ENCODE measurements at places on chromosomes 6 and 20. TPM values are rescaled to one million over a fixed set of nuclear protein-coding genes. Genes with fewer than 3 reads are reported as not detected.

Gene BFSP1
- total RNA-seq: 0.68 TPM

Gene PACRG
- total RNA-seq: 3.2 TPM

GRCh38 chr6:99933129-99933528, 60.9 kb downstream of the MCHR2 start:
- DNase-seq: no peak

- DNase-seq: no peak
These were observed 17.4 kb downstream of the ADNP start for GRCh38 chr20:50913690-50914375.

DNA sequence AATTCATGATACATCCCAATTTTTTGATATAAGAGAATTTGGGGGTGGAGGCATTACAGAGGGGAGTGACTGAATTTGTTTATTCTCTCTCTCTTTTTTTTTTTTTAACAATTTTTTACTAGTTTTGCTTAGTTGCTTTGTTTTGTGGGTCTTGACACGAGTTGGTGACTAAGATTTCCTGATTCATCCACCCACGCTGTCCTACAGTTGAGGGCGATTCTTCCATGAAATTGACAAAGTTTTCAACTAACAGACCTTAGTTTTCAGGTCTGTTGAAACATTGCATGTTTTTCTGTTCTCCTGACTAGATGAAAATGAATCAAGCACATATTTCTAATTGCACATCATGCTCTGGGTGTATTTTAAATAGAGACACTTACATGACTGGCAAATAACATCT, 613.8 kb downstream of the TFAP2B start:
- no peak for DNase-seq

DNA sequence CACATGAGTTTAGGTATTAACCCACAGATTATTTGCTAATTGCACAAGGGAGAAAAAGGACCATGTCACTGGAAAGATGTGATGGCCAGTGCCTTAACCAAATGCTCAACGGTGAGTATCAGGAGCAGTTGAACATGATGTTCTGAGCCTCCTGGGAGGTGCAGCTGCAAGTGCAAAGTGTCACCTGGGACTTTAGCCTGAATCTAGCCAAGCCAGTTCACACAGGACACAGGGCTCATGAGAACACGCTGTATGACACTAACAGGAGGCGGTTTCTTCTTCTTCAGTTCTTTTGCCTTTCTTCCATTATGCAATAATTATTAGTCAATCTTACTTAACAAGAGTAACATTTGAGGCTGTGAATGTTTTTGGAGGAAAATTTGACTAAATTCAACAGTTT, 225.3 kb downstream of the THBS2 start:
- DNase-seq: no peak

- no peak for DNase-seq
These were observed 283.7 kb downstream of the DHX35 start for GRCh38 chr20:39245685-39246311.

DNA sequence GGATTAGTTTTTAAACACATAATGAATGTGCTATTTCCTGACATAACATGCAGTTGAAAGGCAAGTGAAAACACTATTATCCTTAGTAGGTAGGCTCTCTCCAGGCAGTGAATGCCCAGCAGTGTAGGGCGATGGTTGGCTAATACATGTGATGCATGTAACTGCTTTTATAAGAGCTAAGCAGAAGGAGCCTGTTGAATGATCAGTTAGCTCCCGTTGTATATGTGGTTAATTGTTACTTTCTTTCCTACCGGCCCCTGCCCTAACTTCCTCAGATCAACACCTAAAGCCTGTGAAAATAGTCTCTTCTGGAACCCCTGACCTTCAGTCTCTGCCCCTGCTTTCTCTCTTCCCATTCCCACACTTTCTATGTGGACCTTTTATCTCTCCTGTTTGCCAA, 10.5 kb downstream of the SOX4 start:
- no peak for DNase-seq

- DNase-seq: no peak
These were observed 5.3 kb upstream of the FILIP1 start for GRCh38 chr6:75498862-75499261.

Gene SIRPD
- not detected for total RNA-seq

DNA sequence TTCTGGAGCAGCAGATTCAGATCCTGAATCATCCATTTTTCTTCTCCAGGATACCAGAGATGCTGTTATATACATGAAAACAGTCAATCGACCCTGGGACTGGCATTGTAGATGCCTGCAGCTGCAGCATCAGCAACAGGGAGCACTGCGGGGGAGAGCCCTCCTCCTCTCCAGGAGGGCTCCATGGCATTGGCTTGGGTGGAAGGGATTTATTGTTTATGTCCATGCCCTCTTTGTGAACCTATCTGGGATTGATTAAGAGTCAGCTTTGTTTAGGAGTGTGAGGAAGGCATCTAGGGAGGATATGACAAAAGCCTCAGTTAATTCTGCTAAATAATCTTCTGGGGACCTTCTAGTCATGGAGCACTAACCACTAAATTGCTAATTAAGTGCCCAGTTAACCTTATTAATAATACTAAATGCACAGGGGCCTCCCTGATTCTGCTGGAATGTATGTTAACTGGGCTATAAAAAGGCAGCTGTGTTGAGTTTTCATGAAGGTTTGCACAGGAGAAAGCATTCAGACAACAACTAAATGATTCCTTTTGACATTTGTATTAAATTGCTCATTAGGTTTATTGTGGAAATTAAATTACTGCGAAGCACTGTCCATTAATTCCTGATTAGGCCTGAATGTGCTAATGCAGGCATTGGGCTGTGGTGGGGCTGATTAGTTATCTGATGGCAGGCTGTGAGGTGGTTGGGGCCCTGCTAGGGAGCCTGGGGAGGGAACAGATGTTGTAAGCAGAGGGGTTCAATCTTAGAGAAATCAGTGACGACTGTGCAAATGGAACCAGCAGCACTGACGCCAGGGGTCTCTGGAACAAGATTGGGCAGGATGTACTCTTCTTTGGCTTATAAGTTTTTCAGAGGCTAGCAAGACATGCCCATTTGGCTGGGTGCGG, 57.6 kb downstream of the IMPG1 start:
- DNase-seq: no peak

- DNase-seq: no peak
These were observed 229.8 kb upstream of the SASH1 start for GRCh38 chr6:148112851-148113319.

DNA sequence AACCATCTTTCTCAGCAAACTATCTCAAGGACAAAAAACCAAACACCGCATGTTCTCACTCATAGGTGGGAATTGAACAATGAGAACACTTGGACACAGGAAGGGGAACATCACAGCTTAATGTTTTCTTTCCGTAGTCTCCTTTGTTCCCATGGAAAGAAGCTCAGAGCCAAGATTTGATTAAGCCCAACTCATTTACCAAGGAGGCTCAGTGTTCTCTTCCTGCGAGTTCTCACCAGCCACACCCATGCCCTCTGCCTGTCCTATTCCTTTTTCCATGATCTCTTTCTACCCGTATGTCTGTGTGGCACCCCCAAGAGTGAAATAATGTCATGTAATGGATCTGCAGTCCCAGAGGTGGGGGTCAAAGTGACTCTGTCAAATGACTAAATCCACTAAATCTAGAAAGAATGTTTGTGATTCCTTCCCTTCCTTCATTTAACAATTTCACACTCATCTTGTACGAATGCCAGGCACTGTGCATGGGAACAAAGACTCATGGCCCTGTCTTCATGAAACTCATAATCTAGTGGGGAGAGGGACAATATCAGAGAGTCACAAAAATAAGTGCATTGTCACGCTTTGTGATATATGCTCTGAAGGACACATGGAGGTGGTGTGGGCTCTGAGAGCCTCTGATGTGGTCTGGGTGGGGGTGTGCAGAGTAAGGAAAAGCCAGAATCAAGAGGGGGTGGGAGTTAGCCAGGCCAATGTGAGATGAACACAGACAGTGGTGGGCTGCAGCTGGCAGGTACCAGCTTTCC, 292.1 kb downstream of the CDC5L start:
- no peak for DNase-seq

DNA sequence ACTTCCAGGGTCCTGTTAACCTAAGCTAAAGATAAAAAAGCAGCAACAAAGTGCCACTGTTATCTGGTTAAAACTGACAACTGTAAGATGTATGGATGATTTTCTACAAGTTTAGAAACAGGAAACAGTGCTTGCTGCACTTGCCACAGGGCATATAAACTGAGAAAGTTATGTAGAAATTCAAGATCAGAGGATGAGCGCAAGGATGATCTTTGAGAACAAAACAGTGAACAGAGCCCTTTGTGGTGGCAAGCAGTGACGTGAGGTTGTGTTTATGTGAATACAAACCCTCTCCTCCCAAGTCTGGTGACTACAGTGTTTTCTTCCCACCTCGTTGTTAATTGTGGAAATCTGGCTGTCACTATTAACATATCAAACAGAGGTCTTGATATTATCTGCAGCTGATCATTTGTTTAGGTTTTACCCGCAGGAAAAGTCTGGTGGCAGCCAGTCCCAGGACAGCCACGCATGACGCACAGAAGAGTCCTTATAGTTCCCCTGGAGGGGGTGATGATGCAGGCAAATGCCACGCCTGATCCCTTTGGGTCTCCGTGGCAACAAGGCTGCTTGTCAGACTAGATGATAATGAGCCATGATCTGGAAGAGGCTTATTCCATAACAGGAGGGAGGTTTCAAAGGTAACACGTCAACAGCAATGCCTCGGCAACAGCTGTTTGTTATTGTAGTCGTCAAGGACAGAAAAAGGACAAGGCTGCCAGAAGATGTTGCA, 43.1 kb upstream of the TNFAIP3 start:
- DNase-seq: peak; percentile 63

DNA sequence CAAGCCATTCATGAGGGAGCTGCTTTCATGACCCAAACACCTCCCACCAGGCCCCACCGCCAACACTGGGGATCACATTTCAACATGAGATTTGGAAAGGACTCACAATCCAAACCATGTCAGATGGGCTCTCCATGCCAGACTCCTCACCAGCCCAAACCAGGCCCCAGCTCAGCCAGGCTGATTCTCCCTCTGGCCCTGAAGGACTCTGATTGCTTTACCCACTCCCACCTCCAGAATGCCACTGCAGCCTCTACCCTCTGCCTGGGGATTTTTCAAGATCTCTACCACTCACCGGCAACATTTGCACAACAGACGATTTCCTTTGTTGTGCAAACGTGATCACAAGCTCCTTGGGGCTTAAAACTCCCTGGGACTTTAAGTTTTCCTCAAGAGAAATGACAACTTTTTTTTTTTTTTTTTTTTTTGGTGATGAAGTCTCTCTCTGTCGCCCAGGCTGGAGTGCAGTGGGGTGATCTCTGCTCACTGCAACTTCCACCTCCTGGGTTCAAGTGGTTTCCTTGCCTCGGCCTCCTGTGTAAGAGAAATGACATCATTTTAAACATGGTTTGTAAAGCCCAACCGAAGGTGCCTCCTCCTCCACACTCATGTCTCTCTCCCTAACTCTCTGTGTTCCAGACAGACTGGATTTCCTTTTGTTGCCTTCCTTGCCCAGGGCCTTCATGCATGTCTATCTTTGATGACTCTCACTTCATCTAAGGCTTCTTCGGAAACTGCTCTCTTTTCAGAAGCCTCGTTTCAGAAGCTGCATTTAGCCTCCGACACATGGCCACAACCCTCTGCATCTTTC, 147.0 kb downstream of the CDH26 start:
- DNase-seq: no peak

Gene HEY2
- 2.1 TPM for total RNA-seq

GRCh38 chr6:153207006-153207405, 75.9 kb upstream of the RGS17 start:
- DNase-seq: no peak

- DNase-seq: no peak
These were observed 70.4 kb downstream of the DOK5 start for GRCh38 chr20:54545676-54546358.

GRCh38 chr6:54307439-54307910, 766 bp upstream of the TINAG start:
- DNase-seq: no peak

- DNase-seq: no peak
These were observed 166.4 kb upstream of the PRND start for GRCh38 chr20:4555188-4555890.

GRCh38 chr6:11218538-11219399, 13.7 kb downstream of the NEDD9 start:
- DNase-seq: peak; percentile 78

DNA sequence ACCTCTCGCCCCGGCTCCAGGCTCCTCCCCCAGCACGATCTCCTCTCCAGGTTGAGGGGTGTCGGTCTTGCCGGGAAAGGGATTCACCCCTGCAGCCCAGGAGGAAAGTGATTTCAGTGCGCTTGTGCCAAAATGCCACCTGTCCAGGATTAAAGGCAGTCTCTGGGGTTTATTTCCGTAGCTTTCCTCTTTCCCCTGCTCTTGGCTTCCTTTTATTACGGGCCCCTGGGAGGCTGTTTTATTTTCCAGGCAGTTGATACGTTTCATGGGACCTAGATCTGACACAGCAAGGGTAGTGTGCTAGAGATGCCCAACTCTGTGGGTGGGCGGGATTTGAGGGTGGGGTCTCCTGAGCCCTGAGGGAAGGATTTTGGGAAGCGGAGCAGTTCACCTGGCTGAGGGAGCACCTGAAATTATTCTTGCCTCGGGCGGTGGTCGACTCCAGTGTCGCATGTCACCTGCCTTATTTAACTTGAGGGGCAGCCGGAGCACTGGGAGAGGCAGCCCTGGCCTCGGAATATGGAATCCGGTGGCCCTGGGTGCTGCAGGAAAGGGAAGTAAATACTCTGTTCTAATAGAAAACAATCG, 9.5 kb upstream of the NKX2-2 start:
- DNase-seq: no peak

DNA sequence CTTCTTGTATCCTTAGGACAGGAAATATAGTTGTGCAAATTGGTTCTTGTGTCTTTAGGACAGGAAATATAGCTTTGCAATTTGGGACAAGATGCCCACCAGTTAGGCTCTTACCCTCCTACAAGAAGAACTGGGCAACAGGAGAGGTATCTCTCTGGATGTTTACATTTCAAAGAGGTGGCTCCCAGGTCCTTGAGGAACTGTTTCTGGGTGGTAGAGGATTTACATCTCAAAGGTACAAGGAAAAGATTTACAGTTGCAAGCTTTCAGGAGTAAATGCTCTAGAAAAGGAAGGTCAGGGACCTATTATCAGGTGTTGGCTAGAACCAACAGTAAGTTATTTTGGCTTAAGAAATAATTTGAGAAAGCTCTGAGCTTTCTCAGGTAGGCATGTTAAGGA, 19.2 kb downstream of the RNF182 start:
- DNase-seq: no peak

Gene AKAP7
- 13.2 TPM for total RNA-seq

Gene RPP40
- 4.9 TPM for total RNA-seq

DNA sequence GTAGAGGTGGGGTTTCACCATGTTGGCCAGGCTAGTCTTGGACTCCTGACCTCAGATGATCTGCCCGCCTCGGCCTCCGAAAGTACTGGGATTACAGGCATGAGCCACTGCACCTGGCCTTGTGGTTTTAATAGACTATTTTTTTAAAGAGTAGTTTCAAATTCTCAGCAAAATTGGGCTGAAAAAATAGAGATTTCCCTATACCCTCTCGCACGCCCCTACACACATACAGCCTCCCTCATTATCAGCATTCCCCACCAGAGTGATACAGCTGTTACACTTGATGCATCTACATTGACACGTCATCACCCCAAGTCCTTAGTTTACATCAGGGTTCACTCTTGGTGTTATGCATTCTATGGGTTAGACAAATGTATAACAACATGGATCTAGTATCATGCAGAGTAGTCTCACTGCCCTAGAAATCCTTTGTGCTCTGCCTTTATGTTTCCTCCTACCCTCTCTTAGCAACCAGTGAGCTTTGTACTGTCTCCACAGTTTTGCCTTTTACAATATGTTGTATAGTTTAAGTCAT, 103.6 kb downstream of the CDYL start:
- DNase-seq: no peak

- no peak for DNase-seq
These were observed 19.1 kb downstream of the TFAP2B start for GRCh38 chr6:50837589-50838445.
